ENCODE measurements at places on chromosomes 7 and 10.
A peak's percentile ranks its signal among the peaks of the same experiment; 100 is the strongest.

- no peak for DNase-seq
Measured at GRCh38 chr7:43309706-43310022, 197.2 kb downstream of the HECW1 start.

DNA sequence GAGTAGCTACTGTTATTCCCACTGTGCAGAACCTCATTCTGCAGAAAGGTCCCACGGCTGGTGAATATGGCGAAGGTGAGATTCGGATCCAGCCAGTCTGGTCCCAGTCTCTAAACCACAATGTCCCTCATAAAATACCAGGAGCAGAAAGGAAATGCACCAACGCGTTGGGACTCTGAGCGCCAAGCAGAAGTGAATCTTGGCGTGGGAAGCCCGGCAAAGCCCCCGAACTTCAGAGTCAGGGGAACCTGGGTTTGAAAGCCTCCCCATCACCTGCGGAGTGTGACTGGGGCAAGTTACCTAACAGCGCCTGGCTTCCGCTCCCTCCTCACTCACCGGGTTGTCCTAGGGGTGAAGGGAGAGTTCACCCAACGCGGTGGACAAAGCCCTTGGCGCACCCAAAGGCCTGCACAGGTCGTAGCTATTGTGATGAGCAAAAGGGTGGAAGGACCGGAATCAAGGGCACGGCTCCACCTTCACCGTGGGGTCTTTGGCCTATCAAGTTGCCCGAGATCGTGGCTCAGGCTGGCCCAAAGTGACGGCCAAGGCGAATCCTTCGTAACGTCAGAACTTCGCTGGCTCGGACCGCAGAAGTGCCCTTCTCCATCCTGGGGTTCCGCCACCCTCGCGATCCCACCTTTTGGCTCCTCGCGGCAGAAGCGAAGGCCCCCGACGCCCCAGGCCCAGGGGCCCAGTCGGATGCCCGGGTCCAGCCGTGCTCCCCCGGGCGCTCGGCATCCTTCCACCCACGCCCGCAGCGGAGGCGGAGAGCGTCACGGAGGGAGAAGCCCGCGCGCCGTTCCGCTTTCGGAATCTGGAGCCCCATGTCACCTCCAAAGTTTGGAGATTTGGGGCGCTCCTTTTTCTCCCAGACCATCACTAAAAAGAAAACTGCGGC lies 811 bp downstream of the RGS10 start:
- peak; percentile 83 for DNase-seq

GRCh38 chr7:80014511-80014910 lies 120.1 kb upstream of the GNAI1 start:
- no peak for DNase-seq

DNA sequence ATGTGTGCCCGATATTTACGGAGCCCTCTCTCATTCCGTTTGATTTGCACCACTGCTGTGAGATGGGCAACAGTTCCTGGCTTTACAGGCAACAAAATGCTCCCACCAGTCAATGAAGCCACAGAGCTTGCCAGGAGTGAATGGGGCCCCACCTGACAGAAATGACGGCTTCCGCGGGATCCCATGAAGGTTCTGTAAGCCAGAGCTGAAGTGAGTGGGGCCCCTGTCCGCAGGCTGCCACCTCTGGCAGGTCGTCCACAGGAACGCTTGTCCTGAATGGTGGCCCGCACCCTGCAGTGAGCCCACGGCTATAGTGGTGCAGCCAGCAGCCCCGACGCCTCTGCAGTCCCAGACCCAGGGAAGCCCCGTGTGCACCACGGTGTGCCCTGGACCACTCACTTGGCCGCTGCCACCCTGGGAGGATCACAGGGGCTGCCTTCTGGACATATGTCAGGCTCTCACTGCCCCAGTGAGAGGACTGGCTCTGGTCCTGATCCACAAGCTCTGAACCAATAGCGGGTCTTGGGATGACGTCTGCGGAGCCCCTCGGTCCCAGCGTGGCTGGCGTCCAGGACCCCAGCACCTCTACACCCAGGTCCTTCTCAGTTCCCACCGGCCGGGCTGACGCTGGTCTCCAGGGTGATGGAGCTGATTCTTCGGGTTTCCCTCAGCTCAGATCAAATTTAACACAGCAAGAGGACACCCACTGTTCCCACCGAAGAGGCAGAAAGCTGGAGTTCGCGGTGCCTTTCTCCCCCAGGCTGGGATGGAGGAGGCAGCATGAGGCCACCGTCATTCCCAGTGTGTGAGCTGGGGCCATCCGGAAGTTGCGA lies 511.9 kb downstream of the DNAJB6 start:
- no peak for DNase-seq
